Left ventricle myocardium superior (tissue), 1 donor: ENCODE measurements at places on chromosomes 7 and 10. TPM values are rescaled to one million over a fixed set of nuclear protein-coding genes. Genes with fewer than 3 reads are reported as not detected.

- peak; percentile 73 for DNase-seq
These were observed 126.2 kb upstream of the NRP1 start for GRCh38 chr10:33460505-33461294.

DNA sequence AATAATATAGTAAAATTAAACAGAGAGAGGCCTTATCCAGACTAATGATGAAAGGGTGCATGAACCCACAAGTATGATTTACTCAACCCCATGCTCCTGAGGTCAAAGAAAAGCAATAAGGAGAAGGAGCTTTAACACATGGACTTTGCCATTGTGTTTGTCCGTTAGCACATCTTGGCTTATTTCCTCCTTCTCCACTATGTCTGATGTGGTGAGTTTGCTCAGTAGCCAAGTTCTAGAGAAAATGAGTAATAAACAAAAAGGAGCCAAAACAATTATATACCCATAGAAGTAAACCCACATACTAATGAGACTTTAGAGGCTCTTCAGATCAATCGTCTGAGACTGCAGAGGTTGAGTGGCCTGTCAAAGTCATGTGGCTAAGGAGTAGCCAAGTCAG is 26.1 kb upstream of the ADD3 start:
- no peak for DNase-seq

DNA sequence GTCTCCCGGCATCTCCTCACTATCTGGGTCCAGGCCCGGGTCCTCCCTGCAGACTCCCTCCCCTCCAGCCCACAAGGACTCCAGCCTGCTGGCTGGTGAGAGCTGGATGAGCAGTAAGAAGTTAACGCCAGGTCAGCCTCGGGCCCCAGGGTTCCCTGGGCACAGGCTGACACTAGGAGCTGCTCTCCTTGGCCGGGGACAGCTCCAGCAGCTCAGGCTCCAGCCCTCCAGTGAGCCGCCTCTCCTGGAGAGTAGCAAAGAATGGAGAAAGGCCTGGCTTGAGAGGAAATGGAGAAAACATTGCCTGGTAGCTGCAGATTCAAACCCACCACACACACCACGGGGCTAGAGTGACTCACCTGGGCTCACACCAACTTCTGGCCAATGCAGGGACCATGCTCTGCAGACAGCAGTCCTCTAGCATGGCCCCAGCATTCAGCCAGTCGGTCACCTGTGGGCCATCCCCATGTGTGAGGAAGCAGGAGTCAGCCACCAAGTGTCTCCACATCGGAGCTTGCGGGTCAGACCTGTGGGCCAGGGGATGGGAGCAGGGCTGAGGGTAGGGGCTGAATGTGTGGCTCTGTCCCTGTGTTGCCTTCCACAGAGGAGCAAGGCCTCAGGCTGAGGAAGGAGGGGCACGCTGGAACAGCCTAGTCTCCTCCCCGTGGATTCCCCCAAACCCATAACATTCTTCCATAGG is 6.5 kb downstream of the SAP25 start:
- DNase-seq = no peak

- no peak for DNase-seq
These were observed 191.8 kb downstream of the HTR7 start for GRCh38 chr10:90665905-90666662.

GRCh38 chr7:13035233-13035632 is 347.8 kb downstream of the ARL4A start:
- peak; percentile 23 for DNase-seq

DNA sequence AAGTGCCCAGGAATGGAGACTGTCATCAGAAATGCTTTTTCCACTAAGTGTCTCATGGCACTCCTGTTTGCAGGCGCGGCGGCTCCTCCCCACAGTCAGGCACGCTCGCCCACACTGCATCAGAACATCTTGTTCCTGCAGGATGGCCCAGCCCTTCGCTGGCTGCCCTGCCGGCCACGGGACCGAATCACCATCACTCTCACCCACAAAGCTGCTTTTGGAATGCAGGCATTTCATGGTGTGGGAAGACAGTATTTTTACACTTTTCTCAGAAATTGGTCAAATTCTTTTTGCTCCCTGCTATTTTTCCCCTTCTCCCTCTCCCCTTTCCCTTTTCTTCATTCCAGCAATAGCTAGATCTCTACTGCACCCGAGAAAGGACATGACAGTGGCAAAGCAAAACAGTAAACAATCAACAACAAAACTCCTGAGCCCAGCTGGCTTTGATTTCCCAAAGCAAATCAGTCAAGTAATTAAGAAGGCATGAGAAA is 176.1 kb upstream of the TNS3 start:
- DNase-seq = peak; percentile 69

DNA sequence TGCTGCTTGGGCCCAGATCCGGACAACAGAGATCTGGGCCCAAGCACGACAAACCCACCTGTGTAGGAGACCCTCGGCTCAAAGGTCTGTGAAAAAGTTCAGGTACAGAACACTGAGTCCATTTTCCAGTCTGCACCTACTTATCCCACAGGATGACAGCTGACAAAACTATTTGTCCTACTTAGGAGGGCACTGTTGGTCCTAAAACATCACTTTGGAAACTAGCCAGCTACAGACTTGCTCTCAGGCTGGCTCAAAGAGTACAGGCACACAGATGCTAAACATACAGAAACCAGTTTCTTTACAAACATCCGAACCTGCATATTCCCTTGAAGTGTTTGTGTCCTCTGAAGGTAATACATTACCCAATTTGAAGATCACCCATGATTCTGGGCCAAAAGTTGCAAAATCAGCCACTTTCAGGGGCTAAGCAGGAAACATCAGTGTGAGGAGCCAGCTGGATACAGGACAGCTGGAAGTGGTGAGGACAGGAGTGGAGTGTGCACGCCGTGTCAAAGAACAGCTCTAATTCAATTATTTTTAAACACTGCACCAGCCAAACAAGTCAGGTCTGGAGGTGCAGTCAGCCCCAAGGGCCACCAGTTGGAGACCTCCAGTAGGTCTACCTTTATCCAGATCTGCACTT is 88.5 kb downstream of the NOC3L start:
- peak; percentile 73 for DNase-seq

DNA sequence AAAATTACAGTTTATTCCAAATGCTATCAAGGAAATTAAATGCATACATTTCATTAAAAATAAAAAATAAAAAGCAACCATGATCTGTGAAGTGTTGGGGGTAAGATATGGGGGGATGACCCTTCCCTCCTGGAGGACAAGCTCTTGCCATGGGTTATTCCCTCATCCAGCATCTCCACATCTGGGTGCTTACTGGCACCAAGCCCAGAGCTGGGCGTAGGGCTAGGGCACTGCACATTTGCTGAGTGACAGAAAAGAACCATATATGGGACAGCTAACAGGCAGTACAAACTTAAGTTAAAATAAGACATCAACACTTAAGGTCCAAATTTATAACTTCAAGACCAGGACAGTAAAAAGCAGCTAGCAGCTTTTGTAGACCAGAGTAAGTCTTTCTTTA is 10.2 kb downstream of the CCDC6 start:
- peak; percentile 41 for DNase-seq

GRCh38 chr10:54137396-54137795 is 663.6 kb downstream of the PCDH15 start:
- DNase-seq = no peak

- no peak for DNase-seq
These were observed 159.6 kb downstream of the SLC16A9 start for GRCh38 chr10:59550061-59550460.

GRCh38 chr10:21083861-21084260 is 186.8 kb upstream of the NEBL start:
- no peak for DNase-seq

DNA sequence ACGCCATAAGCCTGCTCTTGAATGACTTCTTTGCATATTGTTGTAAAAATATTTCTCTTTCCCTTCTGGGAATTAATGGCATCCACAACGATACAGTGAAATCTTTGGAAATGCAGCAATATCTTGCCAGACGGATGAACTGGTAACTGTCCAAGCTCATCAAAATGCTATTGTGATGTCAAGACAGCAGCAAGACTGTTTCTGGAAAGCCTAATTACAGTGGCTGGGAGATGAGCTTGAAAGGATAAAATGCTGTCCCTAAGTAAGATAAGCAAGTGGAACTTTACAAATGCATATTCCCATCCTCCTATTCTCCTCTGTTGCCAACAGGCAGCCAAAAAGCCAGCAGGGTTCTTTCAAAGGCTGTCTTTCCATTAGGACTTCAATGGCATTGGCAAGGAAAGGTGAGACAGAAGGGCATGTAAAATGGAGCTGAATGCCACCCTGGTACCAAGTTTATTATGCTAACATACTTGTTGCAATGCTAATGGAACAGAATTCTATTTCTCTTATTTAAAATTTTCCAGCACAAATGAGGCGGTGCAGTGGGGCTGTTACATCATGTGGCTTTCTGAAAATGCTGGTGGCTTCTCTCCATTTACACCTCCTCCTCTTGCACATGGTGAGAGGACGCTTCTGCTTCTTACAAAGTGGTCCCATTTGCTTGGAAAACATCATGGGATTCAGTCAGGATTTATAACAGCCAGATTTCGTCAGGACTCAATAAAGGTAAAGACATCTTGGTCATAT is 178.3 kb upstream of the PTER start:
- no peak for DNase-seq

- no peak for DNase-seq
These were observed 9.2 kb downstream of the CPA2 start for GRCh38 chr7:130275826-130276297.

- DNase-seq = no peak
These were observed 711.6 kb upstream of the GALNT17 start for GRCh38 chr7:70420381-70420662.

GRCh38 chr10:110859973-110860376 is 11.8 kb upstream of the PDCD4 start:
- DNase-seq = no peak

DNA sequence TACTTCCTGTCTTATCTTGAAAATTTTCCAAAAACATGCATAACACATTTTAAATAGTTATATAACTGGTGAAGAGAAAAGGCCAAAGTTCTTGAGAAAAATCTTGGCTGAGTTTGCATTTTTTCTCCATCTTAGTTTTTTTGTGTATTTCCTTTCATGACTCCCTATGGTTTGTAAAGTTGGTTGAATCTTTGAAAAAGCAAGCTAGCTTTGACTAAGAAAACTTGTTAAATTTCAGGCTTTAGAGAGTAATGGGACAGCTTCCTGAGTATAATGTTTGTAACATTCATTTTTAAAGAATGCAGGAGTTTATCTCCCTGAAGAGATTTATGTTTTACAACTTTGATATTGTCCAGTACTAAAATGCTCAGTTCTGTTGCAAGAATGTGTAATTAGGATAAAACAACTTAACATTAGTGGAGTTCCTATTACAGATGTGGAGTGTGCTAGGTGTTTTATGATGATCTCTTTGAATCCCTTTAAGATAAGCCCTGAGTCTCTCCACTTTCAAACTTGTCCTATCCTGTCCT is 11.1 kb upstream of the HERPUD2 start:
- DNase-seq = no peak

GRCh38 chr10:101330631-101331225 is 23.2 kb upstream of the BTRC start:
- no peak for DNase-seq

GRCh38 chr10:123614888-123615287 is 51.3 kb upstream of the GPR26 start:
- peak; percentile 67 for DNase-seq

DNA sequence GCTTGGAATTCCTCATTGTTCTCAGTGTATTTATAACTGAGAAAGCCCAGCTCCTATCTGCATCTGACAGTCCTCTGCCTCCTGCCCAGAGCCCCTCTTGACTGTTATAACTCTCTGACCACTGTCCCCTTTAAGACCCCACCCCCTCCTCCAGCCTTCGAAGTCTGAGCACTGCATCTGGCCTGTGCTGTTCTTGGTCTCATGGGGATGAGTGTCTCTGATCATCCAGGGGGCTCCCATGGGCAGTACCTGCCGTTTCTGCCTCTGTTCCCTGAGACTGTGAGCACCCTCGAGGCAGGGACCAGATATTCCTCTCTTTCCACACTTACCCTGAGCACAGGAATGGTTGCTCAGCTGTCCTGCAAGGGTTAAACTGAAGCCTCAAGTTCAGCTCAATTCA is 7.7 kb downstream of the GHRHR start:
- no peak for DNase-seq

DNA sequence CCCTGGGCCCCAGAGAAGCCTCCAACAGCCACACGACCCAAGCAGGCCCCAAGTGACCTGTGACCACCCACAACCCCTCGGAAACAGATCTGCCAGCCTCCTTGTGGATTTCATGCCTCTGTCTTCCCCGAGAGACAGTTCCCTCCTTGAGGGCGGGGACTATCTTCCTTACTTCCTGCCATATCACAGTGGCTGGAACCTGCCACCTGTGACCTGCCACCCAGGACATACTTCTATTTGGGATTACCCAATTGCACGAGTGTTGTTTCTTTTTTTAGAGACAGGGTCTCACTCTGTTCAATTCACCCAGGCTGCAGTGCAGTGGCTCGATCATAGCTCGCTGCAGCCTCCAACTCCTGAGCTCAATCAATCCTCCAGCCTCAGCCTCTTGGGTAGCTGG is 25.9 kb downstream of the TNRC18 start:
- DNase-seq = no peak

- no peak for DNase-seq
These were observed 501.2 kb upstream of the COBL start for GRCh38 chr7:51817694-51818225.

DNA sequence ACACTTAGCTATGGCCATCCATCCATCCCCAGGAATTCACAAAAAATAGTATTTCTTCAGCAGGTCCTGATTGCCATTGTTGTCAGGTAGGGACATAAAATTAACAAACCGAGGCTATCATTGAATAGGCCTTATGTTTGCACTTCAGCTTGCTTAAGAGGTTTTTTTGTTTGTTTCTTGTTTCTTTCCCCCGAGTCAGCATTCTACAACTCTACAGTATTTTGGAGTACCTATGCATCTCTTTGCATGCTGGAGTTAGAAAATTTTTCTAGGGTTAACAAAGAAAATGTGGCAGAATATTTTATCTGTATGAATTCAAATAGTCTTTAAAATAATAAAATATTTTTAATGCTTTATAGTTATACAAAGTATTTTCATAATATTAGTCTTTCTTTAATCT is 26.3 kb downstream of the CHRM2 start:
- no peak for DNase-seq

DNA sequence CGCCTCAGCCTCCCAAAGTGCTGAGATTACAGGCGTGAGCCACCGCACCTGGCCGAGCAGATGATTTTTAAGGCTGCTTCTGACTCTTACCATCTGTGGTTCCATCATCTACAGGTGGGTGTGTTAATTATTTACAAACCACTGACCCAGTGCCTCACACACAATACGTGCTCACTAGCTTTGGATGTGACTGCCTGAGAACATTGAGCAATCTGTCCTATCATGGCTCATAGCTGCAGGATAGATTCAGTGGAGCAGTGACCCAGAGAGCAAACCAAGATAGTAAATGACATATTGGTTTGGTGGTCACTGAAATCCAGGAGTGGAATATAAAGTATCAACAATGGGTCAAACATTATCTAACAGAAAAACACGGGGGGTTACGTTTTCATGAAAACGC is 24.1 kb downstream of the GPAM start:
- DNase-seq = no peak

The CPVL gene
- 72.6 TPM for total RNA-seq

The PSD gene
- total RNA-seq = 0.50 TPM

The TYSND1 gene
- 6.6 TPM for total RNA-seq

The CACNB2 gene
- total RNA-seq = 55.9 TPM

The STEAP2 gene
- total RNA-seq = 15.1 TPM

The SP8 gene
- total RNA-seq = not detected

The DPYSL4 gene
- total RNA-seq = 45.2 TPM

The PDCD11 gene
- total RNA-seq = 12.1 TPM

The APBB1IP gene
- 2.8 TPM for total RNA-seq

The CCL24 gene
- total RNA-seq = 0.47 TPM

The RP9 gene
- total RNA-seq = 23.3 TPM

The PRKG1 gene
- total RNA-seq = 24.9 TPM

The LIPJ gene
- total RNA-seq = not detected

The TACR2 gene
- not detected for total RNA-seq

The SFMBT2 gene
- total RNA-seq = 11.0 TPM

The TACC2 gene
- total RNA-seq = 377 TPM

The C10orf120 gene
- total RNA-seq = not detected

The AGR2 gene
- total RNA-seq = not detected
